Suppressor macrophage treated with lipopolysaccharide for 4 hours (primary cell): ENCODE measurements at places on chromosomes 2 and 18.

DNA sequence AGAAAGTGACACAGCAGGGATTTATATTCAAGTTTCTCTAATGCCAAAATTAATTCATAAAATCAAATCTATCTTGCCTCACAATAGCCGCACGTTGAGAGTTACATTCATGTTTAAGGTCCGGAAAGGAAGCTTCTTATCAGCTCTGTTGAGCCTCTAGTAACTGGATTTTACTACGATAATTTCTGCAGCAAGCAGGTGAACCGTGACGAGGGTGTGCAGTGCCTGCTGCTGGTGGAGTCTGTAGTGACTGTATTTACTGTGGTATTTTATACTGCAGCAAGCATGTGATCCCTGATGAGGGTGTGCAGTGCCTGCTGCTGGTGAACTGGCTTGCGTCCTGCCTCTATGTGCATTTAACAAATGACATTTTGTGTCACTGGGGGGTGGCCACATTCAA, 120.0 kb downstream of the SNTG2 start:
- no peak for DNase-seq

GRCh38 chr2:200929334-200930249, 33.9 kb downstream of the ORC2 start:
- no peak for DNase-seq

DNA sequence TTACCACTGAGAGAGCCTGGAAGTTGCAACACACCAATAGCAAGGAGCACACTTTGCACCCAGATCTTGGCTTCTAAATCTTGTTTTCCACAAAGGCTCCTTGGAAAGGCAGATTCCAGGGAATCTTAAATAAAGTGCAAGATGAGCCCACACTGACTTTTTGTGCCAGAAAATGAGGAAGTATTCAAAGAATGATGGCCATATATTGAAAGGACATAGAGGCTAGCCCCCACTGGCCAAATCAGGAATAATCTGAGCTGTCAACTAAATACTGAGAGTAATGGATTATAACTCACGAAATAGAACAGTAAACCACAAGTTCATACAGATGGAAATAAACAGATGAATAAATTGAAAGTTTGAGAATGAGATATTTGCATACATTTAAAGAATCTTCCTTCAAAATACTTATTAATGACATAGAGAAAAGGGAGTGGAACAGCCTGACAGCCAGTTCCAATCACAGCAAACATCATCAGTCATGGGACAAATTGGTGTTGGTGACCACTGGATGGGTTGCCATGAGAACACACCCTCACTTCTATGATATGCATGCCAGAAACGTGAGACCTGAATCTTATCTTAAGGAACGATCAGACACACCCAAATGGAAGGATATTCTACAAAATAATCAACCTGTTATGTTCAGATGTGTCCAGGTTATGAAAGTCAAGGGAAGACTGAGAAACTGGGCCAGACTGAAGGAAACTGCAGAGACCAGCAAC, 12.2 kb upstream of the ACKR3 start:
- no peak for DNase-seq

GRCh38 chr2:20650393-20650876, 463 bp downstream of the HS1BP3 start:
- DNase-seq = peak; percentile 32
